Tibial nerve (tissue), 4 donors: ENCODE measurements at places on chromosomes 6 and 20.

- DNase-seq: no peak
- no peaks in the 10 kb centered on the region for H3K36me3 ChIP-seq
- no peaks in the 10 kb centered on the region for H3K4me1 ChIP-seq
- no peaks in the 10 kb centered on the region for H3K27me3 ChIP-seq
These were observed 34.4 kb upstream of the RAB23 start for GRCh38 chr6:57256541-57256940.

DNA sequence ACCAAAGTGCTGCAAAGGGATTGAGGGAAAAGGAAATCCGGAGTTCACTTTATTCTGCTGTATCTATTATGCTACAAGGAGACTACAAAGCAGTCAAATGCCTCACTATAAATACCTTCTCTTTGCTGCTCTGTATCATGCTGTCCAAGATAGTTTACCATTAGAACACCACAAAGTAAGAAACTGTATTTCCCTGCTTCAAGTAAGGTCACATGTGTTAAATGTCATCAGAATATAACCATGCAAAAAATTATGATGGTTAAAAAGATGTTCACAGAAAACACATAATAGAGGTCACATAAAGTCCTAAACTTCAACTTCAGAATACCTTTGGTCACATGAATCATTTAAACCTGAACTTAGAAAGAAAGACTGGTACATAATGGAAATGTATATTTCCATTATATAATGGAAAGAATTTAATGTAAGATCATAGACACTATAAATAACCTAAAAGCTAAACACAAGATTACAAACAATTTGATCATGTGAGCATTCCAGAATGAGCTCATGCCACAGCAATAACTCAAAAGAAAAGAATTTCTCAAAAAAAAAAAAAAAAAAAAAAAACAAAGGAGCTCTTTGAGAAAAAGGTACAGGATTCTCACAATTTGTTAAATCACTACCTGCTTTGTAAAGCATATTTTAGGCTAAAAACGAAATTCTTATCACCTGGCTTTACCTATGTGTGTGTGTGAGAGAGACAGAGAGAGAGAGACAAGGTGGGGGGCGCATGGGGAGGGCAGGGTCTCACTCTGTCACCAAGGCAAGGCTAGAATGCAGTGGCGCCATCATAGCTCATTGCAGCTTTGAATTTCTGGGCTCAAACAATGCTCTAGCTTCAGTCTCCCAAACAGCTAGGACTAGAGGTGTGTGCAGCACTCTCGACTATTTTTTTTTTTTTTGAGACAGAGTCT is 58.7 kb downstream of the KIF13A start:
- no peaks in the 10 kb centered on the region for H3K4me1 ChIP-seq
- no peak overlapping the region for H3K4me3 ChIP-seq
- H3K27ac ChIP-seq: peak overlapping the region; percentile 71
- no peak for DNase-seq
- H3K36me3 ChIP-seq: no peaks in the 10 kb centered on the region

GRCh38 chr6:167987396-167988153 is 9.9 kb upstream of the KIF25 start:
- no peaks in the 10 kb centered on the region for H3K27me3 ChIP-seq
- DNase-seq: no peak
- no peaks in the 10 kb centered on the region for H3K36me3 ChIP-seq
- H3K27ac ChIP-seq: no peak overlapping the region
- no peaks in the 10 kb centered on the region for H3K4me1 ChIP-seq

DNA sequence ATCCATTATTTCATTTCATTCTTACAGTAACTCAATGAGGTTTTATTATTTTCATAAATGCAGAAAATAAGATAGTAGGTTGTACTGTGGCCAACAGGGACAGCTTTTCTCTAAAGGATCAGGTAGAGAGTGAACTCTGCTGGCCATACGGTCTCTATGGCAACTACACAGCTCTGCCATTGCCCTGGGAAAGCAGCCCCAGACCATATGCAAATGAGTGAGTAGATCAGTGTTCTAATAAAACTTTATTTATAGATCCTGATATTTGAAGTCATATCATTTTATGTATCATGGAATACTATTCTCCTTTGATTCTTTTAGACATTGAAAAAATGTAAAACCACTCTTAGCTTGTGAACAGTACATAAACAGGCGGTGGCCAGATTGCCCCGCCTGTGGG is 192.5 kb upstream of the RREB1 start:
- peak overlapping the region; percentile 80 for H3K27ac ChIP-seq
- no peaks in the 10 kb centered on the region for H3K36me3 ChIP-seq
- no peaks in the 10 kb centered on the region for H3K27me3 ChIP-seq
- DNase-seq: no peak
- peaks cover 8% of the 10 kb centered on the region for H3K4me1 ChIP-seq

DNA sequence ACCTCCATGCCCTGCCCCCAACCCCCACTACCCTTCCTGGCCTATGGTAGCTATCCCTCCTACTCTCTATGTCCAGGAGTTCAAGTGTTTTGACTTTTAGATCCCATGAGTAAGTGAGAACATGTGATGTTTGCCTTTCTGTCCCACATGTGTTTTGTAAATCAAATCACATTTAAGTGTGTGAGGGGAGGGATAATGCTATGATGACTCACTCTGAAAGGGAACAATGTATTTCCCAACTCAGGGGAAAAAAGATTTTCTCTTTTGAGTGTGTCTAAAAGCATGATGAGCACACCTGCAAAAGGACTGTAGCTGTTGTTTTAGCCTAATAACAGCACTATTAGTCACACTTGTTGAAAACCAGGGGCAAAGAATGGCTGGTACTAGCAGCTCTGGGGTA is 193.7 kb downstream of the GJA10 start:
- DNase-seq: no peak
- no peak overlapping the region for H3K27ac ChIP-seq
- H3K4me1 ChIP-seq: no peaks in the 10 kb centered on the region

DNA sequence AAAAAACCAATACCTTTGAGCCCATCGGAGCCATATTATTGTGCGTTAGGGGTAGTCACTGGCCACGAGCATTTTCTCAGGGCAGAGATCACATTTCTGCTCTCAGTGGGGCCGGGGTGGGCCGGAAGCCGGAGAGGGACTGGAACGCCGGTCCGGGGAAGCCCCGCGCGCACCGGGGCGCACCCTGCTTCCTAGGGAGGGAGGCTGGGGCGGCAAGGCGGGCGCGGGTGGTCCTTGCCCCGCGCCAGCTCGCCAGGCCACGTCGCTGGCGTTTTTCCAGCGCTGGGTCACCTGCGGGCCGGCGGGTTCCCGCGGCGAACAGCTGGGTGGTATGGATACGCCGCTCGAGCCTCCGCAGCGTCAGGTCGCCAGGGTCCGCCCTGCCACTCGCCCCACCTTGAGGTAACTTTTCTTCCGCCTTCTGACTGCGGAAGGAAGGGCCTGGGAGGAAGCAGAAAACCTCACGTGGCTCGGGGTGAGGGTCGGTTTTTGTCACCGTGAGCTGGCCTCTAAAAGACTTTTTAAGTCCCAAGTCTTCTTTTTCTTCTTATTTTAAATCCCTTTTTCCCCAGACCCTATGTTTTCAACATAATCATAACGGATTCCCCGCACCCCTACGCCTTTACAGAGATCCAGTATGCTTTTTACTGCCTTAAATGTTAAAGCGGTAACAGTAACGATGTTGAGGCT is 2.7 kb upstream of the EEF1A1 start:
- peaks cover 2% of the 10 kb centered on the region for H3K36me3 ChIP-seq
- peaks cover 32% of the 10 kb centered on the region for H3K4me1 ChIP-seq
- H3K27ac ChIP-seq: peak overlapping the region; percentile 100
- H3K4me3 ChIP-seq: peak overlapping the region; percentile 60

- no peaks in the 10 kb centered on the region for H3K36me3 ChIP-seq
- H3K4me1 ChIP-seq: no peaks in the 10 kb centered on the region
- H3K4me3 ChIP-seq: no peak overlapping the region
- H3K27me3 ChIP-seq: no peaks in the 10 kb centered on the region
- no peak overlapping the region for H3K27ac ChIP-seq
These were observed 259.4 kb downstream of the EPM2A start for GRCh38 chr6:145475794-145476396.

DNA sequence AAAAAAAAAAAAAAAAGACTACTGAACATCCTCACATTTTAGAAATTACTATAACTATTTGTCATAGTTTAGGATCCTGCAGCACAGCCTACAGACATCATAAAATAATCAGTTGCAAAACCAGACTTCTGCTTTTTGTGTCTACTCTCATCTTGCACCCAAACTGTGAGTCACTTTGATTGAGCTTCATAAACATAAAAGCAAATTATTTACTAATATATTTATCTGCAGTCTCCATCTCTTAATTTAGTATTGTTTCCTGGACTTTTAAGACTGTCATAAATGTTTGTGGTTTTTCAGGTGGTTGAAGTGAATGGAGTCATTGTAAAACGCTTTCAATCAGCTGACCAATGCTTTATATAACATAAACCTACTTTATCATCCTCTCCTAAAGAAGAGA is 14.8 kb upstream of the CALHM6 start:
- peaks cover 4% of the 10 kb centered on the region for H3K4me1 ChIP-seq
- H3K4me3 ChIP-seq: no peak overlapping the region
- no peaks in the 10 kb centered on the region for H3K36me3 ChIP-seq
- H3K27ac ChIP-seq: no peak overlapping the region
- H3K27me3 ChIP-seq: no peaks in the 10 kb centered on the region

DNA sequence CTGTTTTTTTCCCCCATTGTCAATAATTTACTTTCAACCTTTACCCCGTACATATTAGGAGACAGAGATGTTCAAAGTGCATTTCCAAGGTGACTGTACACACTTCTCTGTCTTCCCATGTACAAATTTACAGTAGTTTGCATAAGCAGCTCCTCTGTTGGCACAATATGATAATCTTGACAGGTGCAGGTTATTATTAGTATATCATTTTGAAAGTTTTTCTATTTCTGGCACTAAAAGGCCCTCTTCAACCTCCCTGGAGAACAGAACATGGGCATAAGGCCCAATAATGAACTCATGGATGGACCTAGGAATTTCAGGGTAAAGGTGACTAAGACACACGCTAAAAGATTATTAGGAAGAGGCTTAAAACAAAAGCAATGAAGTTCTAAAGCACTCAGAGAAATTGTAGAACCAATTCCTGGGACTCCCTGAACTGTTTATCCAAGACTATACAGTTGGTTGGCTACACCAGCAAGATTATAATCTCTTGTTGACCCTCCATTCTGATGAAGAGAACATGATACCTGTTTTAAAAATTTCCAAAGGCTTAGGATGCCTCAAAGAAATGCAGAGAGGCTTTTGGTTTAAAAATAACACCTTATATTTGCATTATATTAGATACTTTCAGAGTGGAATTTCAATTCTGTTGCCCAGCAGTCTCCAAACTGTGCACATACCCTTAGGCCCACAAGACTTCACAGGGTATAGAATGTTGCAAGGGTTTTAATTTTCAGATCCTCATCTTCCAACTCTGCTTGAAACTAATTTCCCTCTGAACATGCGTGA is 1.1 kb downstream of the AIG1 start:
- no peak for DNase-seq
- H3K36me3 ChIP-seq: no peaks in the 10 kb centered on the region
- no peaks in the 10 kb centered on the region for H3K4me1 ChIP-seq
- no peaks in the 10 kb centered on the region for H3K27me3 ChIP-seq

- DNase-seq: no peak
- H3K36me3 ChIP-seq: no peaks in the 10 kb centered on the region
- no peak overlapping the region for H3K27ac ChIP-seq
- H3K27me3 ChIP-seq: no peaks in the 10 kb centered on the region
- H3K4me3 ChIP-seq: no peak overlapping the region
These were observed 38.3 kb upstream of the ID1 start for GRCh38 chr20:31566658-31567379.

- no peak within 1 kb of the TSS for H3K4me3 ChIP-seq
- no peaks in the 10 kb centered on the region for H3K27me3 ChIP-seq
- no peak for DNase-seq
- H3K27ac ChIP-seq: no peak within 1 kb of the TSS
- H3K36me3 ChIP-seq: no peaks in the 10 kb centered on the region
- H3K4me1 ChIP-seq: no peaks in the 10 kb centered on the region
These were observed at the start of gene SLC22A7 for GRCh38 chr6:43297644-43298564. Gene SLC22A7, plus strand, starts transcription at chr6:43298260. Its CDS starts 99 bp downstream, at chr6:43298359.

DNA sequence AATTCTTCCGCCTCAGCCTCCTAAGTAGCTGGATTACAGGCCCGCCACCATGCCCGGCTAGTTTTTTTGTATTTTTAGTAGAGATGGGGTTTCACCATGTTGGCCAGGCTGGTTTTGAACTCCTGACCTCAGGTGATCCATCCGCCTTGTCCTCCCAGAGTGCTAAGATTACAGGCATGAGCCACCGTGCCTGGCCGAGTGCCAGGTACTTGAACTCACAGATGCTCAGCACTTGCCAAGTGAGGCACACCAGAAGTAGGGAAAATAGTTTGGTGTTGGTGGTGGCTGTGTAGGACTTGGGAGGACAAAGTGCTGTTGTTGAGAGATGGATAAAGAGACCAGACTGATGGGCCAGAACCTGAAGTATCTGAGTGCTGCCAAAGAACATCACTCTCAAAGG is 40.0 kb upstream of the MBOAT1 start:
- DNase-seq: no peak
- H3K27ac ChIP-seq: no peak overlapping the region
- no peaks in the 10 kb centered on the region for H3K4me1 ChIP-seq
- H3K27me3 ChIP-seq: no peaks in the 10 kb centered on the region
- H3K4me3 ChIP-seq: no peak overlapping the region
